ENCODE measurements at places on chromosomes 2 and 18. TPM values are rescaled to one million over a fixed set of nuclear protein-coding genes. Genes with fewer than 3 reads are reported as not detected.

- peak; percentile 7 for DNase-seq
- peaks cover 10% of the 10 kb centered on the region for H3K4me1 ChIP-seq
- no peak overlapping the region for H3K27ac ChIP-seq
- peaks cover 20% of the 10 kb centered on the region for H3K36me3 ChIP-seq
Measured at GRCh38 chr2:241851325-241852115, 7.2 kb downstream of the PDCD1 start.

DNA sequence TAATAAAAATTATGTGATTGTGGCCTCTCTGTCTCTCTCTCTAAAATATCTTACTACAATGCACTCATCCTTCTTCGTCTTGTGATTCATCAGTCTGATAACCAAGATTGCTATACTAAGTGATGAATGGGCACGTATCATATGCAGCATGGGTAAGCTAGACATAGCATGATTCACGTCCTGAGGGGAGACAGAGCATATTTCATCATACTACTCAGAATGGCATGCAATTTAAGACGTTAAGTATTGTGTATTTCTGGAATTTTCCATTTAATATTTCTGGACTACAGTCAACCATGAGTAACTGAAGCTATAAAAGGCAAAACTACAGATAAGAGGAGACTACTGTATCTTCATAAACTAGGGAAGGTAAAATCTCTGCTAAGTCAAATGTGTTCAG is 97.0 kb upstream of the CD226 start:
- no peak for DNase-seq
- peaks cover 23% of the 10 kb centered on the region for H3K36me3 ChIP-seq
- H3K4me3 ChIP-seq: no peak overlapping the region
- H3K4me1 ChIP-seq: peaks cover 3% of the 10 kb centered on the region
- no peaks in the 10 kb centered on the region for H3K27me3 ChIP-seq

DNA sequence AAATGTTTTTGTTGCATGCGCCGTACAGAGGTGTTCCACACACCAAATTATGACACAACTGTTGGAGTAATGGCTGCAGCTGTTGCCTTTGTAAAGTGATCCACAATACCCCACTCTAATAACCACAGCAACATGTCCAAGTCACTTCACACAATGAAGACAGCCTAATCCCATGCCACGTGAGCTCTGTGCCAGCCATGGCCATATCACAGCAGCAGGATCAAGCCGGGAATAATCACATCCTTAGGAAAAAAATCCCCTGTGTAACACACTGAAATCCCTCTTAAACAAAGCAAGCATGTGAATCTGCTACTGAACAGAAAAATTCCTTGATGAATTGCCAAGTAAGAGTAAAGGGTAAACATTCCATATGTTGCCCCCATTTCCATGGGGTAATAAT is 179.5 kb upstream of the PARD3B start:
- H3K4me1 ChIP-seq: no peaks in the 10 kb centered on the region
- DNase-seq: no peak
- no peaks in the 10 kb centered on the region for H3K36me3 ChIP-seq
- H3K4me3 ChIP-seq: no peak overlapping the region
- no peaks in the 10 kb centered on the region for H3K27me3 ChIP-seq

GRCh38 chr2:38489846-38490245 is 112.8 kb upstream of the ATL2 start:
- no peak overlapping the region for H3K27ac ChIP-seq
- H3K27me3 ChIP-seq: no peaks in the 10 kb centered on the region
- H3K36me3 ChIP-seq: no peaks in the 10 kb centered on the region
- no peak for DNase-seq
- H3K4me3 ChIP-seq: no peak overlapping the region
- no peaks in the 10 kb centered on the region for H3K4me1 ChIP-seq

- H3K36me3 ChIP-seq: no peaks in the 10 kb centered on the region
- no peak overlapping the region for H3K4me3 ChIP-seq
- H3K27me3 ChIP-seq: no peaks in the 10 kb centered on the region
- H3K27ac ChIP-seq: no peak overlapping the region
Measured at GRCh38 chr2:97678298-97678697, 8.8 kb downstream of the C2orf92 start.

GRCh38 chr18:49481317-49481716 is 5.7 kb downstream of the C18orf32 start:
- DNase-seq: no peak
- H3K4me1 ChIP-seq: peaks cover 27% of the 10 kb centered on the region
- no peak overlapping the region for H3K27ac ChIP-seq
- H3K4me3 ChIP-seq: no peak overlapping the region

- DNase-seq: no peak
- no peak overlapping the region for H3K27ac ChIP-seq
- H3K4me3 ChIP-seq: no peak overlapping the region
- H3K4me1 ChIP-seq: no peaks in the 10 kb centered on the region
- peaks cover 10% of the 10 kb centered on the region for H3K36me3 ChIP-seq
- H3K27me3 ChIP-seq: no peaks in the 10 kb centered on the region
Measured at GRCh38 chr18:56952026-56952425, 194.9 kb upstream of the BOD1L2 start.

DNA sequence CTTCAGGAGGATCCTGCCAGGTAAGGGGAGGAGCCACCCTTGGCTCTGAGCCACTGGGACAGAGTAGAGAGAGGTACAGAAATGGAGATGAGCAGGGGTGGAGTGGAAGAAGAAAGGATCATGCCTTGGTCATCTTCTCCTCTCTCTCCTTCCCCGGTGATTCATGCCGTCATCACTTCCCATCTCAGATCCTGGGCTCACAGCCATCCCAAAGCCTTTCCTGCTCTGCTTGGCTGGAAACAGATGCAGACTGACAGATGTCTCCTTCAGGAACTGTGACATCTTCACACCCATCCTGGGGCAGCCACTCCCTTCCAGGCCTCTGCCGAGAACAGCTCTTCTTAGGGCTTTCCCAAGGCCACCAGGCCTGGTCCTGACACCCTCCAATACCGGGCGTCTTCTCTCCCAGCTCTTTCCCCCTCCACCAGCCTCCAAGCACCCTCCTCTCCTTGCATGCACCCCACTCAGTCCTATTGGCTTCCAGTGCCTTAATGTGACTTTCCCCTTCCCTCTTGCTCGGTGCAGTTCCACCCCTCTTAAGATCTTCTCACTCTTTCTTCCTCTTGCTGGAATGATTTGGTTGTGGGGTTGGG is 58.3 kb upstream of the TNP1 start:
- H3K27me3 ChIP-seq: no peaks in the 10 kb centered on the region
- no peak for DNase-seq
- H3K4me1 ChIP-seq: no peaks in the 10 kb centered on the region
- H3K4me3 ChIP-seq: no peak overlapping the region
- no peaks in the 10 kb centered on the region for H3K36me3 ChIP-seq

DNA sequence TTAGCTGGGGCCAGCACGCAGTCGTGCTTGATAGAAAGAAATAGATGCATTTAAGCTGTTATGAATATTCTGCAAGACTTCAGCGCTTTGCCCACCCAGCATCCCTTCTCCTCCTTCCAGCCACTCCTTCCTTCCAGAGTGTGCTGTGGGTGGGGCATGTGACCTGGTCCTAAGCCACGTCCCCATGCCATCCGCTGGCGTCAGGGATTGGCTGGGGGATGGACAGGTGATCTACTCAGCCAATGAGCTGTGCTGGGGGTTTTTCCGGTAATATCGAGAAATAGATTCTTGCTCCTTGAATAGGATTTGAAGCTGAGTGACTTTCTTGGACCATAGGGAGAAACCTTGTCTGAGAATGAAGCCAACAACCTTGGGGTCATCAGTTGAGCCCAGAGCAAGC is 4.8 kb upstream of the ZAP70 start:
- peaks cover 33% of the 10 kb centered on the region for H3K4me1 ChIP-seq
- DNase-seq: peak; percentile 10
- H3K36me3 ChIP-seq: peaks cover 4% of the 10 kb centered on the region
- H3K27ac ChIP-seq: no peak overlapping the region
- no peak overlapping the region for H3K4me3 ChIP-seq

GRCh38 chr2:96111823-96112500 is 4.4 kb downstream of the ADRA2B start:
- DNase-seq: peak; percentile 22
- H3K4me3 ChIP-seq: no peak overlapping the region
- H3K27ac ChIP-seq: no peak overlapping the region

- H3K4me3 ChIP-seq: no peak overlapping the region
- no peak overlapping the region for H3K27ac ChIP-seq
- no peaks in the 10 kb centered on the region for H3K36me3 ChIP-seq
- no peak for DNase-seq
- peaks cover 16% of the 10 kb centered on the region for H3K27me3 ChIP-seq
Measured at GRCh38 chr2:45241061-45241561, 231.9 kb upstream of the SIX2 start.

Gene PRKRA
- 56.3 TPM for total RNA-seq

Gene SLC35F6
- 6.6 TPM for total RNA-seq

Gene TBR1
- total RNA-seq: not detected

Gene CRACDL
- 0.31 TPM for total RNA-seq

Gene SH3RF3
- total RNA-seq: 0.34 TPM

Gene AQP12A
- total RNA-seq: not detected

Gene GPR35
- total RNA-seq: 3.4 TPM

Gene COLEC12
- not detected for total RNA-seq

Measured in activated CD4-positive, alpha-beta memory T cell treated with anti-CD3 and anti-CD28 coated beads for 36 hours (primary cell).